ENCODE measurements at places on chromosomes 3 and 15. TPM values are rescaled to one million over a fixed set of nuclear protein-coding genes. Genes with fewer than 3 reads are reported as not detected.

The TRIM59 gene
- total RNA-seq, result 27.2 TPM

DNA sequence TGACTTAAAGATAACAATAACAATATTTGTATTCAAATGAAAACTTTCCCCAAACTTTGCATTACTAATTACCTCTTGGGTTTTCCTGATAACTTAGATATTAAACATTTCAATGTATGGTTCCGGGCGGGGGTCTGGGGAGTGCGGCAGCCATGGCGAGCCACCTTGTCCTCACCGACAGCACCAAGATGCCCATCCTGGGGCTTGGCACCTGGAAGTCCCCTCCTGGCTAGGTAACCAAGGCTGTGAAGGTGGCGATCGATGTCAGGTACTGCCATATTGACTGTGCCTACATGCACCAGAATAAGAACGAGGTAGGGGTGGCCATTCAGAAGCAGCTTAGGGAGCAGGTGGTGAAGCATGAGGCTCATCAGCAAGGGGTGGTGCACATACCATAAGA, 478.7 kb downstream of the CNTN3 start:
- no peak for DNase-seq

DNA sequence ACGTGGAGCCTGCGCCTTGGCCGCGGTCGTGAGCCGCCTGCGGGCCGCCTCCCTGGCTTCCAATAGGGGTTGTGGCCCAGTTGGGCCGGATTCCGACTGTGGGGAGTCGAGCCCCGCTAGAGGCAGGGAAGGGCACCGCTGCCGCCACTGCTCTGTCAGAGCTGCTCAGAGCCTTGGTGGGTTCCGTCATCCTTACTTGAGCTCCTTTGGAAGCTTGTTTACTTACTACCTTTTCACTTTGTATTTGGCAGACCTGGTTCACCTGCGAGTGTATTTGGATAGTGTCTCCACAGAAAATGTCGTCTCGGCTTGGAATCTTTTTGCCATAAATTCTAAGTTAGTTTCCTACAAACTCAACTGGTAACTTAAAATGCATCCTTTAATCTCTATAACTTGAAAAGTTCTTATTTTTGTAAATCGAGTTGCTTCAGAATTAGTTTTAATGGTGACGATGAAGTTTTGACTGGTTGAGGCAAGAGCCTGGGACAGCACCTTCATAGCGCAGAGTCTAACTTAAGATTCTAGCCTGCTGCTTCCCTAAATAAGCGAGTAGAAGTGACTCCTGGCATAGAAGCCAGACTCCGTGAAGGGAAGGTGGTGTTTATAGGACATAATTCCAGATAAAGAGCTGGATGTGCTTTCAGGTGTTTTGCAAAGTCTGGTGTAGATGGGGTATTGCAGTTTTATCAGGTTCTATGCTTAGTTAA, 800 bp downstream of the DAG1 start:
- no peak for DNase-seq

GRCh38 chr15:60787837-60788691, 309.1 kb upstream of the ICE2 start:
- DNase-seq, result no peak

The ADAMTS9 gene
- 0.13 TPM for total RNA-seq

GRCh38 chr3:13772321-13772745, 107.5 kb downstream of the WNT7A start:
- no peak for DNase-seq

GRCh38 chr15:26518885-26519284, 254.0 kb downstream of the GABRB3 start:
- DNase-seq, result no peak

The PRICKLE2 gene
- total RNA-seq, result 1.1 TPM

The CSK gene
- total RNA-seq, result 327 TPM

- no peak for DNase-seq
Observed at GRCh38 chr3:9934235-9934621, 594 bp downstream of the CRELD1 start.

DNA sequence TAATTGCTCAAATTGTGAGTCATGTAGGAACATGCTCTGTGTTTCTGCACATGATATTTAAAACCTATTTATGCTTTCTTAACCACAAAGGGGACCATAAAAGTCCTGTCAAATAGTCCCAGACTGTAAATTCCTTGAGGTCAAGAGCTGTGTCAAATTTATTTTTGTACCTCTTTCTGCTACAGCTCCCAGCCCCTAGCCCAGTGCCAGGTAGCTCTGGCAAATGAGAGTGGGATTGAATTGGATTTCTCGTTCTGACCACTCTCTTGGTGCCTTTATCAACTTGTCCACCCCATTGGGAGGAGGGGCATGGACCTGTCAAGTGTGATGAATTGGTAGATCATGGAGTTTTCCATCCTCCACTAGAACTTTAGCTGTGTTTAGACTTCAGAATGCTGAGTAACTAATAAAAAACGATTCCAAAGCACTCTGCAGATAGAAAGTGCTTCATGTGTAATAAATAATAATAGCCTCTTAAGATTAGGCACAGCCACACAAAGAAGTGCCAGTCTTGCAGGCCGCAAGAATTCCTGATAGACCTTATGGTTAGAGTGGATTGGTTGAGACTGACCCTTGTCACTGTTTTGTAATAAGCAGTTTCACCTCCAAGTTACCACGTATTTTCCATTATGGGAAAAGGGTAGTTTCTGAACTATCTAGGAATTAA, 120.4 kb downstream of the LPP start:
- DNase-seq, result no peak

DNA sequence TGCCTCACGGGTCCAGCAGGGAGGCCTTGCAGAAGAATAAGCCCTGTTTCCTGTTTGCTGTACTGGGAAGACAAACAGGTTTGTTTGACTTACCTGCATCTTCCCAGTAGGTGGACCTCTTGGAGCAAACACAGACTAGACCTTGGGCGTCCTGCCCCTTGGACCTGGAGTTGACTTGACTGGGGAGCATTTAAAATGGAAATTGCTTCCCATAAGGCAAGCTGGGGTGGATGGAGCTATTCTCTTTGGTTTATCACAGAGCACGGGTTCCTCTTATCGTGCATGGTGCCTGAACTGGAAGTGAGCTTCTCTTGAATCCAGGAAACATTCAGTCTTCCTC, 151.4 kb downstream of the RPLP1 start:
- DNase-seq, result no peak

The PODXL2 gene
- total RNA-seq, result 22.2 TPM

DNA sequence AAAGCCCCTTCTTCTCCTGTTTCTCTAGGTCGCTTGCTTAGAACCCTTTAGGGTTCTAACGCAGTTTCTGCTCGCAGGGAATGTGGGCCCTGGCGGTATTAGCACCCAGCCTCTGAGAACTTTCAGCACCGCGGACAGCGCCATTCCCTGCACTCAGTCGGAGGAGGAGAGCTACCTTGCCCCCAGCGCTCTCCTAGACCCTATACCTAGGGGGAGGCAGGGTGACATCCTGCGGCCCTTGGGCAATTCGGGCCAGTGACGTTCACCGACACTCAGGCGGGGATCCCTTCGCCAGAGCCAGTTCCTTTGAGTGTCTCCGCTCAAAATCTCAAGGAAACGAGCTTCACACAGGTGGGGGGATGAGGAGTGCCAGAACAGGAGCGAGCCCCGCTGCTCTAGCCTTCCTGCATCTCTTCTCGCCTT, 1.3 kb downstream of the SLC7A14 start:
- DNase-seq, result no peak

GRCh38 chr3:135009014-135009413, 214.0 kb downstream of the EPHB1 start:
- no peak for DNase-seq

DNA sequence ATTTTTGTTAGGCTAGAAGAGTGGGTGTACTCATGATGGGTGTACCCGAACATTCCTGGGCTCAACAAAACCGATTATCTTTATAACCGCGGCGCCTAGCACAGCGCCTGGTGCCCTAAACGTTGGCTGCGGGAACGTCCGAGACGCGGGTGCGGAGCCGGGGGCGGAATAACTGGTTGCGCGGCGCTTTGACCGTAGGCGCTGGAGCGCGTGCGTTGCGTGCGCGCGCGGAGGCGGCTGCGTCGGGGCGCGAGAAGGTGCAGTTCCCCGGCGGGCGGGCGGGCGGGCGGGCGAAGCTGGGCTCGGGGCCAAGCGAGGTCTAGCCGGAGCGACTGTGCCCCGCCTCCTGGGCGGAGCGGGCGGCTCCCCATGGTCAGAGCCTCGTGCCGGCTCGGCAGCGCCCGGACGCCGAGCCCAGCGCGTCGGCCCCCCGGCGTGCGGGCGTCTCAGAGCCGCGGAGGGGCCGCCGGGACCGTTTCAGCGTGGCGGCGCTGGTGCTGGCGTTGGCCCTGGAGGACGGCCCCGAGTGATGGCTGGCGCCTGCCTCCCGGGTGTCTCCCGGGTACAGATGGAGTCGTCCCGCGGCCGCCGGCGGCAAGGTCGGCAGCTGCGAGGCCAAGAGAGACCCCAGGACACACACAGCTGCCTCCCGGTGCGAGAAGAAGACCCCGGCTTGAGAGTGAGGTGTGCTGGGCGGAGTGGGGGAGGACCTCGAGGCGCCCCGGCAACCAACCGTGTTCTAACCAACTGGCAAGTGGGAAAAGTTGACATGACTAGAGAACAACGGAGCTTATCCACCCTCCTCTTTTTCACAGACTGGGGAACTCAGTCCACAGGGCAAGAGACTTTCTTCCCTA, at the start of gene PLAAT1:
Gene PLAAT1, plus strand, starts transcription at position 373 of the 857 bp plus-strand sequence. CDS start 14,429 bp downstream, outside the sequence.
- no peak for DNase-seq

The SRPRB gene
- total RNA-seq, result 63.0 TPM

- DNase-seq, result no peak
Observed at GRCh38 chr3:181488536-181488935, 223.2 kb upstream of the SOX2 start.

- DNase-seq, result no peak
Observed at GRCh38 chr3:138187296-138188012, at the start of gene ARMC8. TSS of gene ARMC8 (plus strand) at chr3:138187301. CDS start at chr3:138187555, 254 bp downstream.

The NANOGP8 gene
- total RNA-seq, result not detected

DNA sequence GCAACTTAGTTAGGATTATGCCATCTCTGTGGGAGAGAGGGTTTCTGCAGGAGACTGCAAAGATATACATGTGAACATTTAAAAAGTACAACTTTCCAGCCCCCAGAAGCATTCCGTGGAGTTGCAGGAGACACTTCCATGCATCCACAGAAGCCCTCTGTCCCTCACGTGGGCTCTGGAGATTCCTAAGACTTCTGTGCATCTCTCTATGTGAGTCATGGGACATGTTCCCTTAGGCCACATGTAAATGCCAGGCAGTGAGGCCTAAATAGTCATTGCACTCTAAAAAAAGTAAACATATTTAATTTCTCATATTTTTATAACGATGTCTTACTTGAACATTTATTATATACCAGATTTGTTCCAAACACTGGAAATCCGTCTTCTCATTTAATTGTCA, 126.5 kb upstream of the ROPN1 start:
- no peak for DNase-seq

DNA sequence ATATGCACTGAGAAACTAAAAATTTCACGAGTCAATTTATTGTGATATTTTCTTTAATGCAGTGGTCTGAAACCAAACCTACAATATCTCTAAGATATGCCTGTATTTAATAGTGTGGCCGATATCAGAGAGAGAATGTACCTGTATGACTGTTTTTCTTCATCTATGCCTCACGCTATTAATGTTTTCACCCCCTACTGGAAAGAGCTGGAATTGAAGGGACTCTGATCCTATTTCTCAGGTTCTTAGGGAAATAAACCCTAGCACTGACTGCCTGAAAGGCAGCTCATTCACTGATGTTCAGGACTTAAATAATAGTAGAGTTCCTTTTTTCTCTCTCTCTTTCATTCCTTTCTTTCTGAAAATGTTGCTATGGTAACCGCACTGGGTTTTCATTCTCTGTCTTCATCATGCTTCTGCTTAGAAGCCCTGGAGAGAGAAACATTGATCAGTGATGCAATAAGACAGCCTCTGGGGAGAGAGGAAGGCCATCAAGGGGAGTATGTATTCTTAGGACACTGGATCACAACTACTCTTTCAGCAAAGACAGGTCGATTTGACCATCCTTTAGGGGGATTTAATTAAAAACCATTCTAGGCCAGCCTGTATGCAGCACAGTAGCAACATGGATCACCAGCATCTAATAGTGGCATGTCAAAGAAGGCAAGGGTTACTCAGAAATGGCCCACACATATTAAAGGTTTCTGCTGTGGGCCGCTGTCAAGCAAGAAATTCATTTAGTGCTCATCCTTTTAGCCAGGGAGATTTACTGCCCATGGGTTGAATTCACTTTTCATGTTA, 1135.7 kb downstream of the IGSF11 start:
- no peak for DNase-seq

- no peak for DNase-seq
Observed at GRCh38 chr3:4571690-4572334, 78.7 kb downstream of the ITPR1 start.

DNA sequence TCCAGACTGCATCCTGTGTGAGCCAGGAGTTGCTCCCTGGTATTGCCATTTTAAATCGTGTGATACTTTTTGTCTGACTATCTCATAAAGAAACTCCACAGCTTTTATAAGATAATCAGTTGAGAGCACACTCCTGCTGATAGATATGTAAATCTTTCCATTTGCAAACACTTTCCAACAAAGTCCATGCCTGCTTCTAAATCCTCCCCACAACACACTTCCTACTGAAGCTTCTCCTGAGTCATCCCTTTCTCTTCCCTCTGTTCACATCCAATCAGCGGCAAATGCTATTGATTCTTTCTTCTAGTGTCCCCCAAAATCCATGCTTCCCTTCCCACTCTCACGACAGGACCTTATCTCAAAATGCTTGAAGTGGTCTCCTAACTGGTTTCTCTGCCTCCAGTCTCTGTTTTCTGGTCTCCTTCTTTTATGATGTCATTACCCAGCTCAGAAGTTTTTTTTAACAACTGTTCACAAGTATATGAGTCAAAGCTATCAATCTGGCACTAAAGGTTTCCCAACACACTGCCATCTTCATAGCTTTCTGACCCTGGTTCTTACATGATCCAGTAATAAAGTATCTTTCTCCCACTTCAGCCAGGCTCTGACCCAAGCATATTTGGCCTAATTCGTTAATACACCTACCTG, 4.5 kb upstream of the WWTR1 start:
- no peak for DNase-seq

DNA sequence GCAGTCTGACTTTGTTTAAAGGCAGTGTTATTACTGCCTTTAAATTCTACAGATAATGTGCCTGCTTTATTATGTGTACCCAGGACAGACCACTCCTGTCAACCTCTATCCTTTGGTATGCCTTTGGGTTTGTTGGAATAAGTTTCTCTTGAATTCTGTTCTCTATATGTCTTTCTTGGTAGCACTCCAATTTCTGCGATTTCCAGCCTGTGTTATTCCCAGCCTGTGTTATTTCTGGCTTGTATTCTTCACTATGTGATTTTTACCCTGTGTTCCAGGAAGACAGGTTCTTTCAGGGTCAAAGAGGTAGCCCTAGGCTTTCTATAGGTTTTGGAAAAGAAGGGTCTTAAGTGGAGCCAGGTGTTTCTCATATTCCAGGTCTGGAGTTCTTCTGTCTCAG, 407.4 kb upstream of the AZI2 start:
- DNase-seq, result no peak
